ENCODE measurements at places on chromosomes 1 and 21. TPM values are rescaled to one million over a fixed set of nuclear protein-coding genes. Genes with fewer than 3 reads are reported as not detected.

PDZK1 gene
- 0.52 TPM for total RNA-seq

DNA sequence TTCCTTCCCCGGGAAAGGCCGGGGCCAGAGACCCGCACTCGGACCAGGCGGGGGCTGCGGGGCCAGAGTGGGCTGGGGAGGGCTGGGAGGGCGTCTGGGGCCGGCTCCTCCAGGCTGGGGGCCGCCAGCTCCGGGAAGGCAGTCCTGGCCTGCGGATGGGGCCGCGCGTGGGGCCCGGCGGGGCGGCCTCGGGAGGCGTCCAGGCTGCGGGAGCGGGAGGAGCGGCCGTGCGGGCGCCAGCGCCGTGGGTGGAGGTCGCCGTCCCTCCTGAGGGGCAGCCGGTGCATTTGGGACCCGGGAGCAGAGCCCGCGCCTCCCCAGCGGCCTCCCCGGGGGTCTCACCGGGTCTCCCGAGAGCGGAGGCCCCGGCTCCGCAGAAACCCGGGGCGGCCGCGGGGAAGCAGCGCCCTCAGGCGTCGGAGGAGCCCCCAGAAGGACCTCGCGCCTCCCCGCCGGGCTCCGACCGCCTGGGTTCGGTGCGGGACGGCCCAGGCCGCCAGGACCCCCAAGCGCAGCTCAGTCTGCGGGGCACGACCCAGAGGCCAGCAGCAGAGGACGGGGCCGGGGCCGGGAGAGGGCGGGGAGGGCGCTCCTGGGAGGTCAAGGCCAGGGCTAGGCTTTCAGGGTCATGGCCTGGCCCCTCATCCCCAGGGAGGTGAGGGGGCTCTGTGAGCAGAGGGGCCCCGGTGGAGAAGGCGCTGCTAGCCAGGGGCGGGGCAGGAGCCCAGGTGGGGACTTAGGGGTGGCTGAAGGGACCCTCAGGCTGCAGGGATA, 7.2 kb upstream of the SLX9 start:
- DNase-seq: no peak

ANKRD45 gene
- 6.7 TPM for total RNA-seq

GRCh38 chr1:214270097-214270650, 10.8 kb upstream of the SMYD2 start:
- no peak for DNase-seq

NUP210L gene
- 0.17 TPM for total RNA-seq

DNA sequence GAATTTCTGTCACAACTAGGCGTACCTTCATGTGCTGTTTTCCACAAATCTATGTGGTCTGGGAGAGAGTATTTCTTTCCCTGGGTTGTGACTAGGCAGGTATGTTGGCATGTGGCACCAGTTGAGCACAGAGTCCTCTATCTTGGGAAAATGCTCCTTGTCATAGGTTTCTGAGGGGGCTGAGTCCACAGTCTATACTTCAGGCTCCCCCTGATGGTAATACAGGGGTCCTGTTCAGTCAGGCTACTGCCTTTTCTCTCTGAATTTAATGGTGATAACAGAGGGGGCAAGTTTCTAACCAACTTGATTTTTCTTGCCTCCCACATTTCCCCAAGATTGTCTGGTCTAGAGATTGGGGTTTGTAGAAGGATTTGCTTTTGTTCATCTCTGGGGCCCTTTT, 35.8 kb downstream of the VANGL1 start:
- DNase-seq: no peak
